ENCODE measurements at places on chromosomes 12 and 14.

GRCh38 chr12:18482601-18483120 is 221.3 kb downstream of the PIK3C2G start:
- DNase-seq: no peak

- DNase-seq: no peak
Measured at GRCh38 chr12:112530941-112531340, 112.2 kb downstream of the PTPN11 start.

DNA sequence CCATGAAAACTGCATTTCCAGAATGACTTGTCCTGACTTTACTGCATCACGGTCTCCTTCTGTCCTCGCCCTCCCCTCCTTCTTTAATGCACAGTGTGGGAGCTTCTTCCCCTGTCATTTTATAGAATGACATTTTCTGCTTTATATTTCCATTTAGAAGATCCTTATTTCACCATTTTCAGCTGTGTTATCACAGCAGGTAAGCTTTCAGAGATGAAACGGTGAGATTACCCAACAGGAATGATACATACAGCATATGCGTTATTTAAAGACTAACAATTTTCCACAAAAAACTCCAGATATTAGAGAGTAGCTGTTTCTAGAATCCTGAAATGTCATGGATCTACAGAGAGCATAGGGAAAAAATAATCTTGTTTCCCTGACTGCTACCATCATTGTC is 27.3 kb upstream of the PZP start:
- no peak for DNase-seq

DNA sequence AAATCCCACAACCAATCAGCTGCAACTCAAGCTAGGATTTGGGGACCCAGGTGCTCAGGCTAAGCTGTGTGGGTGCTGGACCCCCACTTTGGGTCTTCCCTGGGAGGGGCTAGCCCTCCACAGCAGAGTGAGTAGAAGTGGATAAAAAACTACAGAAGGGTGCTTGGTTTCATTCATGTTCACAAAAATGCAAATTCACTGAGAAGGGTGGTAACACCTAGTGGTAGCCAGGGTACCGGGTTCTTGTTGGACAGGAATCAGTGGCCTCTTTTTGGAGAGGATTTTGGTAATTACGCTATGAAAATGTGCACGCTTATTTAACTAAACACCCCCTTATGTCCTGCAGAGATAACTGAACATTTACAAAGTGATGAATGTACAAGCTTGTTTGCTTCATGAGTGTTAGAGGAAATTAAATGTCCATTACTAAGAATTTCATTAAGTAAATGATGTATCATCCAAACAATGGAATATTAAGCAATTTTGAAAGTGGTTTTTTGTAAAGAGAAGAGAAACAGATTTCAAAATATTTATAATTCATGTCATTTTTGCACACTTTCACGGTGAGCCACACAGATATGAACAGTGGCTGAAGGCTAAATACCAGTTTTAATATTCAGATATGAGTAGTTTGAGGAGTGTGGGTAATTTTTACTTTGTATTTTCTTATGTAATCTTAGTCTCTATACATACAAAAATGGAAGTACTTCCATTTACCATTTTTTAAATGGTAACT is 78.3 kb downstream of the DDX51 start:
- DNase-seq: no peak

GRCh38 chr12:33795536-33795935 is 226.8 kb upstream of the ALG10 start:
- DNase-seq: no peak

DNA sequence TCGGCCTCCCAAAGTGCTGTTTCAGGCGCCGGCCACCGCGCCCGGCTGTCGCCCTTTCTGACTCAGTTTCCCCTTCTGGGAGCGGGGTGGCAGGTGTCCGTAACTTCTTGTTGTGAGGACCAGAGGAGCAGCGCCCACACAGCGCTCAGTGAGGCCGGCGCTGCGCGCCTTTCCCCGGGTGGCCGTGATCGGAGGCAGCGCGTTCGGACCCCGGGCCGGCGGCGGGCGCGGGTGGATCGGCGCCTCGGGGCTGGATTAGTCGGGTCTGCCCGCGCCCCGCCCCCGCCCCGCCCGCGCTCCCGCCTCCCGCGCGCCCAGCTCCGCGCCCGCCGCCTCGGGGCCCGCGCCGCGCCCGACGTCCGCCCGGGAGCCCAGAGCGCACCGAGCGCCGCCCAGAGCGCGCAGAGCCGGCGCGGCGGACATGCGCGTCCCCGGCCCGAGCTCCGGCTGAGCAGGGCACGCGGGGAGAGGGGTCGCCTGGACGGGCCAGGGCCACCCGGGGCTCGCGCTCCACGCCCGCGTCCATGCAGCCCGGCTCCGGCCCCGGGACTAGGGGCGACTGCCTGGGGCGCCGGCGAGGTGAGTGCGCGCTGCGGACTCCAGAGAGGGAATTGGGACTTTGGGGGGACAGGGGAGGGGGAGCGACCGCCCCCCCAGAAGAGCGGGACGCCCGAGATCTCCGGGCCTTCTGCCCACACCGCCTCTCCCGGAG is 50.6 kb downstream of the LRCOL1 start:
- DNase-seq: no peak

- peak; percentile 29 for DNase-seq
Measured at GRCh38 chr14:31025367-31026076, at the start of gene AP4S1. TSS of gene AP4S1 (plus strand) at chr14:31025649. CDS start at chr14:31066197, 40,548 bp downstream.

DNA sequence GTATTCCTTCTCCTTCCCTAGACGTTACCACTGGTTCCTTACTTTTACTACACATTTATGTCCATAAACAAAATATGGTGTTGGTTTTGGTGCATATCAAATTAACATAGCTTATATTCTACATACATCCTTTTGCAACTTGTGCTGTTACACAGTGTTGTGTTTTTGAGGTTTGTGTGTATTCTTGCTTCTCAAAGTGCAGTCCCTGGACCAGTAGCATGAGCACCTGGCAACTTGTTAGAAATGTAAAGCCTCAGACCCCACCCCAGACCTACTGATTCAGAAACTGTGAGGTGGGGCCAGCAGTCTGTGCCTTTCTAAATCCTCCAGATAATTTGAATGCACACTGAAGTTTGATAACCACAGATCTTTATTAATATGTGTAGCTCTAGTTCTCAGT is 65.9 kb downstream of the RNFT2 start:
- no peak for DNase-seq

DNA sequence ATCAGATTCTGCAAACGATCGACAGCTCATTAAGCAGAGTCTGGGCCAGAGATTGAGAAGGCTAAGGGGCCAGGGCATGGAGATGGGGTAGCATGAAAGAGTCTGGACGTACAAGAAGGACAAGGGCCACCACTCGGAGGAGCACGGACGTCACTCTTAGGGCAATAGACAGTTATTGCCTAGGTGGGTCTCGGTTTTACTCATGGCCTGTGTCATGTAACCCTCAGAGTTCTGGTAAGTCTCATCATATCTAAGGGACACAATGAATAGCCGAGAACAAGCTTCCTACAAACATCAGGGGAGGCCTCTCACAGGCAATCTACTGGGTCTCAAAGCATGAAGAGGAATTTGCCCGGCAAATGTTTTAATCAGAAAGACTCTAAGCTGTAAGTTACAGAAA is 30.4 kb upstream of the ITPK1 start:
- no peak for DNase-seq

- no peak for DNase-seq
Measured at GRCh38 chr12:115404761-115405470, 720.9 kb upstream of the TBX3 start.

- DNase-seq: no peak
Measured at GRCh38 chr14:92207012-92207927, 85.5 kb downstream of the CPSF2 start.
